CD4-positive, alpha-beta T cell treated with Interleukin-10 for 1 hour (primary cell): ENCODE measurements at places on chromosomes 4 and X.

- DNase-seq = no peak
Measured at GRCh38 chr4:89797117-89797516, 39.8 kb downstream of the SNCA start.

- DNase-seq = no peak
Measured at GRCh38 chrX:23509256-23509655, 158.0 kb upstream of the PRDX4 start.

- DNase-seq = no peak
Measured at GRCh38 chr4:169201222-169202144, 69.3 kb downstream of the SH3RF1 start.

DNA sequence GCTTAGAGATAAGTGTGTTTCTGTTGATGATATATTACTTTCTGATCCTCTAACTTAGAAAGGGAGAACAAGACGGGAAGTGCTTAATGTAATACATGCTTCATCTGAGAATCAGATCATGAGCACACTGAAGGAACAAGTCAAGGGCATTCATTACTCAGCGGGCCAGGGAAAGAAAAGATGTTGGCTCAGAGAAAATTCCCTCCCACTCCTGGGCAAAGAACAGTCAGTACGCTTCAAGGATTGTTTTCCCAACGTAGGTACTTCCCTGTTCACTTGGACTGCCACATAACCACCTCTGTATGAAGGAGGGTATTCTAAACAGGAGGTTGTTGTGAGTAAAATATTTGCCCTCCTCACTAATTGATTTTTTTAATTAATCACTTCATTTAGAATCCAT lies 374.5 kb upstream of the FMR1 start:
- DNase-seq = no peak

- DNase-seq = no peak
Measured at GRCh38 chr4:159267869-159268285, 165.0 kb downstream of the RAPGEF2 start.

GRCh38 chr4:1613099-1613495 lies 71.0 kb downstream of the FAM53A start:
- DNase-seq = no peak

DNA sequence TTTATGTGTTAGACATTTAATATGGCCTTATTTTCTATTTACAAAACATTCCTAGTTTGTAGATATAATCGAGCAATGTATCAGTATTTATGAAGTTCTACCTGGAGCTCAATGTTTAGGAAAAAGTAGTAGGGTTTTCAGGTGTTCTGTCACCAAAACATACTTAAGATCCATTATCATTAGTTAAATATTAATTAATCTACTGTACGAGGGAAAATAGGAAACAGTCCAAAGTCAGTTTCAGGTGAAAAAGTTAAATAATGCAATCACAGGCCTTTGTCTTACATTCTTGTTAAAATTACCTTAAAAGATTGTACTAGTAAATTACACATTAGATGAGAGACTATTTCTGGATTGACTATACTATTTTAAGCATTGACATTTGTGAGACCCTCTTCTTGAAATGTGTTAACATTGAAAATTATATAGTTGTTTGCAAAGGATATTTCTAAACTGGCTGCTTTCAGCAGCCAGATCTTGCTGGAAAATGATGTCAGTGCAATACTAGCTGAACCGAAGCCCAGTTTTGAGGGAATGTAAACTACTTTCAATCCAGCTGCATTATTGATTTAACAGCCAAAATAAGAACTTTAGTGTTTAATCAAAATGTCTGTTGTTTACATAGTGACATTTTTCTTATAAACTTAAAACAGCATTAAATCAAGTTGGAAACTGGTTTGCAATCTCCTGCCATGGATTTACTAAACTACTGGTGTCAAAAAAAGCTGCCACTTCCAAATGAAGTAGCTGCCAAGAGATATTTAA lies 19.3 kb downstream of the GUCY1B1 start:
- no peak for DNase-seq

DNA sequence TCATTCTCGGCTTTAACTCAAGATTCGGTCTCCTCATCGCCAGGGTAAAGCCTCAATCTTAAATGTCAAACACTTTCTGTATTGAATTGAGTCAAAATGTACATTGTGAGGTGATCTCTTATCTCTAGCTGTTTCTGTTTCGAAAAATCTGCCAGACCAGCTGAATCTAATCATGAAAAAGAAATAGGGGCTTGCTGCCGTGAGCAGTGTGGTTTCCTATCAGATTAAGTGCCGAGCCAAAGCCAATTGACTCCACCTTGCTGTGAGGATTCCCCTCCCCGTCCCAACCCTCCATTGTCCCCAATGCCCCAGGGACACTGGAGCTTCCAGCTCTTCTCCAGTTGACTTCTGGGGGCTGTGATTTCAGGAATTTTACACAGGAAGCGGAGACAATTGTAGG lies 12.5 kb upstream of the CRLF2 start:
- no peak for DNase-seq

GRCh38 chr4:101813604-101814003 lies 23.1 kb downstream of the BANK1 start:
- no peak for DNase-seq

DNA sequence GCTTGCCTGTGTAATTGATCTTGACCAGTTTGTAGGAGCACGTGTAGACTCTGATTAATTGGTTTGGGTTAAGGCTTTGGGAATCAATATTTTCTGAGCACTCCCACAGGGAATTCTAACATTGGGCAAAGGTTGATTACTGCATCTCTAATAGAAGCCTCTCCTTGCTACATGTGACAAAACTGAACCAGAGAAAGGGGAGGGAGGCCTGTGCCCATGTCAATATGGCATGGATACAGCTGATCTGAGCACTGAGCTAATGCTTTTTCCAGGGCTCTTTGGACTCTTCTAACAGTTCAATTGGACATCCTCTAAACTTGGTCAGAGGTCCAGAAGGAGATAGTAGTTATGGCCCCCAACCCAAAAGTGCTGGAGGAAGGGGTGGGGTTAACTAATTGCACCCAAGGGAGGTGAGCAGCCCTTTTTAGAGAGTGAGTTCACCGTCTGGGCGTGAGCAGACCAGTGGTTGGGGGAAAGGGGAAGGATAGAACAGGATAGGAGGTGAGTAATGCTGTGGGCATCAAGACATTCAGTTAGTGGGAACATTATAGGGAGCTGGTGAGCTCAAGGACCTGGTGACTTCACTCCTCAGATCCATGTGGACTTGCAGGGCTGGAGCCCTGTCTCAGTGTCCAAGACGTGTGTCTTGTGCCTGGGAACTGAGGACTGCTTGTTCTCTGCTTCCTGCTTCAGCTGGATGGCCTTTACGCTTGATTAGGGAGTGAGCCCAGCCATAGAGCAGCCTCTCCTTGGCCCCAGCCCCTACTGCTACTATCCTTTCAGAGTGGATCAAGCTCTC lies 22.8 kb downstream of the MSN start:
- DNase-seq = no peak

DNA sequence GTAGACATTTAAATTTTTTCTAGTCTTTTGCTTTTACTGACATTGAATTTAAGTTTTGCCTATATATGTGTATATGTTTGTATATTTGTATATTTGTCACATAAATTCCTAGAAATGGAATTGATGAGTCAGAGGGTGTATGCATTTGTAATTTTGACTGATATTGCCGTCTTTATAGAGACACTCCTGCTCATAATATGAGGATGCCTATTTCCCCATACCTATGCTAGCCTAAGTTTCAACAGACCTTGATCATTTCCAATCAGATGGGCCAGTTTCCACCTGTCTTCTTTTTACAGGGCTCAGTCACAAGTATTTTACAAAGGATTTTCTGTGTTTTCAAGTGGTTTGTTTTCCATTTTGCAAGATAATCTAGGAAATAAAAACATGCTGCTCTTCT lies 10.8 kb downstream of the PDLIM5 start:
- no peak for DNase-seq

DNA sequence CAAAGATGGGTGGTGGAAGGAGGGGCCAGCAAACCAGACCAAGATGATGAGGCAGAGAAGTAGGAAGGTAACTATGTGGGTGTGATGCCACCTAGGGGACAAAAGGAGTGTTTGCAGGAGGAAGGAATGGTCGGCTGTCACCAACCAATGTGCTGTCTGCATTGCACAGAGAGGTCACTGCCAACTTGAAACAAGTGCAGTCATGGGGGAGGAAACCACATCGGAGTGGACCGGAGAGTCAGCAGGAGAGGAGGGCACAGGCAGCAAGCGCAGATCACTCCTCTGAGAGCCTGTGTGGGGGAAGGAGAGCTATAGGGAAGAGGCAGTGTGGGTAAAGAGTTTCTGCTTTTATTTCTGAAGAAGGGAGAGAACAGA lies 38.5 kb upstream of the FGFBP2 start:
- DNase-seq = peak; percentile 57

DNA sequence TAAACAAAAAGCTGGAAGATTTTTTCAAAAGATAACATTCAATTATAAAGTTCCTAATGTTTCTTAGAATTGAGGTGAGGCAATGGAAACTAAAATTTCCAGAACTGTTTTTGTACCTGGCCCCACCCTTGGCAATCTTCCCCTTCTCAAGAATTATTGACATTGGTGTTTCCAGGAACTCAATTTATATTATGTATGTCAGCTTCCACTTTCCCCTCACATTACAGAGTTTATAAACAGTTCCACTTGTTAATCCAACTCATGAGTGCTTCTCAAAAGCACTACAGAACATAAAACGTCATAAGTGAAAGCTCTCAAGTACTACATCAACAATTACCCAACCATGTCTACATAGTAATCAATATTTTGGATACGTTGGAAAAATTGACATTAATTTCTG lies 107.4 kb downstream of the FAM13A start:
- DNase-seq = no peak

DNA sequence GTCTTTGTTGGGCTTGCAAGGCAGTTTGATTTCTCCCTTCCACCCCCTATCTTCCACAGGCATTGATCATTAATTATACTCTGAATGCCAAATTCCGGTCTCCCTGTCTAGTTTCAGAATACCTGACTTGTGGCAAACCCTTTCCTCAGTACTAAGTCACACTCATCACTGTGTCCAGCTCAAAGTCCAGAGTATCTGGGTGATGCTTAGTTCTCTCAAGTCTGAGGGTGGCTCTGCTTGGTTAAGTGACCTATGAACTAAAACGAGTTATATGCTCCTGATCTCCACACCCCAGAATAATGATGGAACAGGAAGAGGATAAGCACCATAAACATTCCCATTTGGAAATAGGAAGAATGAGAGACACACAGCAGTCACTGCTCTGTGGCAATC lies 6.5 kb downstream of the SMIM9 start:
- no peak for DNase-seq

DNA sequence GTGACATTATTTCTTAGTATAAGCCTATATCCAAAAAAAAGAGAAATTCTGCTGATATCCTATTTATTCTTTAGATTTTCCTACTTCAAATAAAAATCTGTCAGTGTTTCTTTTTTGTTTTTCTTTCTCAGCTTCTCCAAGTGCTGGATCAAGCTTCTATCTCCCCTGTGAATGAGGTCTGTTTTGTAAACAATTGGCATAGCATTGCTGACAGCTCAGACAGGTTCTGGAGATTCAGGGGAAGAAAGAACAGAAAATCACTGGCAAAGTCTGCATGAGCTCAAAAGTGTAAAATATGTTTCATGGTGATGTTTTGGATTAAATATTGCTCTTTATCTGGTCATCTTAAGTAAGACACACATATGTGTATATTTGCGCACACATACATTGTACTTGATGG lies 492.0 kb upstream of the IGFBP7 start:
- DNase-seq = no peak

DNA sequence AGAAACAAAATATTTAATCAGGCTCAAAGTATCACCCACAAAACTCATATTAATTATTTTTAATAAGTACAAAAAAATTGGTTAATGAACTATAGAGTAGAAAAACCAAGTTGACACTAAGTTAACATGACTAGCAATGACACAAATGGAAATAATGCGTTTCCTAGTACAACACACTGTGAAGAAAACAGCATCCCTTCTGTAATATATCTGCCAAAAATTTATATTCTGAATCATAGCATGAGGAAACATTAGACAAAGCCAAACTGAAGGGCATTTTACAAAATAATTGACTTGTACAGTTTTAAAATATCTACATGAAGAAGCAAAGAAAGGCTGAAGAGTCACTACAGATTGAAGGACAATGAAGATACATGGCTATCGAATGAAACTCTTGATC lies 477.6 kb upstream of the INTU start:
- DNase-seq = no peak

DNA sequence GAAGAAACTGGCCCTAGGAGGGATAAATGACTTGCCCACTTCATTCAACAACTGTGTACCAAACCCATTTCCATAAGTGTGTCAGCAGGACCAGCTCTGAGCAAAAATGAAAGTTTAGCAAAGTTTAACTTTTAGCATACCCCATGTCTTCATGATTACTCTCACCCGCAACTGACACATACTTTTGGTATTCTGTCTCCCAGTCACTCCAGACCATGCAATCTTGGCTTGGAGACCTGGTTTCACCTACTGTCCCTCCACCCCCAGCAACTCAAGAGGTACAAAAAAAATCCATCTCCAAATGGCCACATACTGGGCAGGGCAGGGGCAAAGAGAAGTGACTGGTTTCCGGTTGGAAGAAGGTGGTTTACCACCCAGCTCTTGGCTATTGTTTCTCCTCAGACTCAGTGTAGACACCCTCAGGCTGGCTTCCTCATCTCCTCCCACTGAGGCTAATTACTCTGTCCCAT lies 79.8 kb downstream of the RLIM start:
- peak; percentile 14 for DNase-seq

DNA sequence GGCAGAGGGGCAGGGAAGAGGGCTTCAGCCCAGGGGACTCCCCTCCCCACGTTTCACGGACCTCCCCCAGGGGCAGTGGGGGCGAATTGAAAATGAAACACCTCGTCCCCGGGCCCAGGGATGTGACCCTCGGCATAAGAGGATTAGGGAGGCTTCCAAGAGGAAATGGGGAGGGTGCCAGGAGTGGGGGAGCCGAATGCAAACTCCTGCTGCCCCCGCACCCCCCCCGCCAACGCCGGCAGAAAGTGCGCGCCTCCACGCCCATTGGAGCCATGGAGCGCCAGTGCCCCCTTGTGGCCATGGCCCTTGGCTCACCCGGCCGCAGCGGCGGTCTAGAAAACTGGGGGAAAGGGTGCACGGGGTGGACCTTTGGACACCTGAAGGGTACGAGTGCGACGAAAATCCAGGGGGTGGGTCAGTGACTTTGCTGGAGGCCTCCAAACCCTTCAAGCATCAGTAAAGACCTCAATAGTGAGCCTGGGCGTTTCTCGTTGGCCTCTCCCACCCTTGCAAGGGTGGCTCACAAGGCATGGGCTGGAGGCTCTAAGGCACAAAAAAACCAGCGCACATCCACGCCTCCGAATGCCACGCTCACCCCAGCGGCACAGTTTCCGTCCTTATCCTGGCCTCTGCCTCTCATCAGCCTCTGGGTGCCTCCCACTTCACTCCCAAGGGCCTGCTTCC lies 120.8 kb upstream of the PJA1 start:
- peak; percentile 50 for DNase-seq

- no peak for DNase-seq
Measured at GRCh38 chrX:53674581-53674980, 11.9 kb downstream of the HUWE1 start.

DNA sequence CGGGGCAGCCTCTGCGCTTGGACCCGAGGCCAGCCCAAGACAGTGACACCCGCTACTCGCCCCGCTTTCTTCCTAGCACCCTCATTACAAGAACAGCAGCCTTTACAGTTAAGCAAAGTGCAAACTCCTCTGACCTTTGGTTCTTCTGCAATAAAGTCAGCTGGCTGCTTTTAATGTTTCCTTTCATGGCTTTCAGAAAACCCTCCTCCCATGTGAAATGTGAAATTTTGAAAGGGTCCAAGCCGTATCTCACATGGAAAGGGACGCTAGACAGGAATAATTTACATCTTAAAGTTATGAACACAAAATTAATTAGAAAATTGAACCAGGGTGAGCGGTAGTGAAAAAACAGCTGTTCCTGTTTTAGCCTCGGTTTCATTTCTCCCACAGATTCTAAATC lies 520.1 kb upstream of the FRG1 start:
- no peak for DNase-seq

GRCh38 chr4:61555789-61556188 lies 355.7 kb downstream of the ADGRL3 start:
- no peak for DNase-seq
